ENCODE measurements at places on chromosomes 1 and 21.

- DNase-seq = no peak
These were observed 91.0 kb upstream of the TMEM51 start for GRCh38 chr1:15062479-15063099.

DNA sequence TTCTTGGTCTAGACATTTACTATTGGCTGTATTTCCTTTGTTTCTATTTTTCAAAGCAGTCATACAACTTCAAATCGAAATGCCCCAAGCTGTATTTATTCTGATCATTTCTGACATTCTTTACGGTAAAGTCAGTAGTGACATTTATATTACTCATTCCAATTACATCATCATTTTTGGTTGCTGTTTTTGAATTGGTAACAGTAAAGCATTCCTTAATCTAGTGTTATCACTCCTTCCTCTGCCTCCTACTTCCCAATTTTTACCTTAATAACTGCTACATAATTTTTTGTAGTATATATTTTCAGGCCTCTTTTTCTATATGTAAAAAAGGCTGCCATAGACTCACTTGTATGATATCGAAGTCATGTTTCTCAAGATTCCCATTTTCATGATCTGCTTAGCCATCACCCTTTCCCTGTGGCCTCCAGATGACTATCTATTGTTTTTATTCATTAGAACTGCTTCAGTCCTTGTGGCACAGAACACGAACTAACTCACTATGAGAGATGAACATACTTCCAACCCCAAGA, 167.2 kb downstream of the RUNX1 start:
- DNase-seq = no peak

DNA sequence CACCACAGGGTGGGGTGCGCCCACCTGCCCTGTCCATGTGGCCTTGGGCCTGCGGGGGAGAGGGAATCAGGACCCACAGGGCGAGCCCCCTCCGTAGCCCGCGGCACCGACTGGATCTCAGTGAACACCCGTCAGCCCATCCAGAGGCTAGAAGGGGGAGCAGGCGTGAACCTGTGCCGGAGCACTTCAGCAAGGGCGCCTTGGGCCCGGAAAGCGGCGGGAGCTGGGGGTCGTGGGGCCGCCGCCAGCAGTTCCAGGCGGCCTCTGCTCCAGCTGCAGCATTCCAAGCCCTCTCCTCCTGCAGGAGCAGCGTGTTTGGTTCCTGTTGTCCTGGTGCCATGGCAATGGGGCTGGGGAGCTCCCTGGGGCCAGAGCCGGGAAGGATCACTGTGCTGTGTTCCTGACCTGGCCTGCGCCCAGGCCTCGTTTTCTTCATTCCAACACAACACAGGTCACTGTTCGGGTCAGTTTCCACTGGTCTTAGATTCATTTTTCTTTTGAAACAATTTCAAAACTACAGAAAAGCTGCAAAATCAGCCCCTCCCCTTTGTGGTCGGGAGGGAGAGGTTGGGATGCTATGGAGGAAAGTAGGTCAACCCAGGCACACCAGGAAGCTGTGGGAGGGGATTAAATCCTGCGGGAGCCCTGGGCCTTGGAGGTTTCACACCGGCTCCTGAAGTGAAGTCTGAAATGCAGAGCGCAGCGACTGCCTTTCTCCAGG, 18.8 kb downstream of the SLX9 start:
- no peak for DNase-seq

DNA sequence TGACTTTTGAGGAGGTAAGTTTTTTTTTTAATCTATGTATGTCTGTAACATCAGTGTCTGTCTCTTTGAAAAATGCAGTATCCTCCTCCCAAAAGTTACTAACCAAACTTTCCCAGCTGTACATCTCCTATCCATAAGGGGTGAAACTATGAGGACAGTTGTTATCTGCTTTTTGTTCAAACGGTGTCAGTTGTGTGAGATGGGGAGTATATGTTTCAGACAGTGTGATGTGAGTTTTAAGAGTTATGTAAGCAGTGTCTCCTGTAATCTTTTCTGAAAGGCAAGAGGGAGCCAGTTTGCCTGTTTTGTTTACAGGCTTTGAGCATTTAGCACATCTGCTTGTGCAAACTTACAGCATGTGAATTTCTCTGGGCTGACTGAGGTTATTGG, 34.8 kb upstream of the CACYBP start:
- DNase-seq = peak; percentile 51

DNA sequence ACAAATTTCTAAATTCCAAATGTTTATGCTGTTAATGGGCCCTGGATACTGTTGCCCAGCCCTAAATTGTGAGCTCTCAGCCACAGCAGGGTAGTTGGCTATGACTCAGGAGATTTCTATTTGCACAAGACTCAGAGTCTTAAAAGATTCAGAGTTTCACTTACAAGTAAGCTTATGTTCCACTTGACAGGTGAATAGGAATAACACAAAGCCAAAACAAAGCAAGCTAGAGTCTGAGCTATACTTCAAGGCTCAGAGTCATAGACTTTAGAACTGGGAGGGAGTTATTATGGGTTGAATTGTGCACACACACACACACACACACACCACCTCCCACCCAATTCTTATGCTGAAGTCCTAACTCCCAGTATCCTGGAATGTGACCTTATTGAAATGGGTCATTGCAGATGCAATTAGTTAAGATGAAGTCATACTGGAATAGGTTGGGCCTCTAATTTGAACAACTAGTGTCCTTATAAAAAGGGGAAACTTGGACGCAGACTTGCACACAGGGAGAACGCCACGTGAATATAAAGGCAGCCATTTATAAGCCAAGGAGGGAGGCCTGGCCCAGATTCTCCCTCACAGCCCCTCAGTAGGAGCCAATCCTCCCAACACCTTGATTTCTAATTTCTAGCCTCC, 30.2 kb downstream of the PRDX6 start:
- no peak for DNase-seq

GRCh38 chr1:159088546-159089183, 12.1 kb upstream of the AIM2 start:
- DNase-seq = no peak

GRCh38 chr1:239483391-239483790, 97.0 kb downstream of the CHRM3 start:
- DNase-seq = no peak

GRCh38 chr1:151147132-151147503, 687 bp upstream of the SEMA6C start:
- DNase-seq = no peak

- DNase-seq = no peak
These were observed 21.3 kb downstream of the UROD start for GRCh38 chr1:45033356-45033755.

- DNase-seq = no peak
These were observed 95.6 kb upstream of the KCNK1 start for GRCh38 chr1:233518344-233518743.

DNA sequence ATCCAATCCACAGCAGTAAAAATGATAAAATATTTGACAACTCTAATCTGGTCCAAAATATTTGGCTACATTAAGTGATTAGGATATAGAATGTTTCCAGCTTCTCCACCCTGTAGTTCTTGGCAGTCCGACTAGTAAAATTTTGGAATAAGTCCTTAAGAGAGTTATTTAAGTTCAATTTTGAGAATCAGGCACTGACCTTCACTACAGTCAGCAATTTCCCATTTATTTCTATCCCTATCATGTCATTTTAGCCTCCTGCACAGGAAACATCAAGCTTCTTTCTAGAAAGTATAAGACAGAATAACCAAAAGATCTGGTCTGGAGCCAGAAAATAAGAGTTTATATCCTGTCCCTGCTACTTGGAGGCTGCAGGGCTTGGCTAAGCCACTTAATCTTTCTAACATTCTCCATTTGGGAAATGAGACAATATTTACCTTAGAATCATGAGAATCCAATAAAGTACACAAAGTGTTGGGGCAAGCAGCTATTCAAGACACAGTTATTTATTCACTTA, 162.2 kb downstream of the DPYD start:
- DNase-seq = no peak

- DNase-seq = no peak
These were observed 35.7 kb downstream of the RAB3B start for GRCh38 chr1:51954783-51955182.

GRCh38 chr1:32919811-32920733, 18.9 kb upstream of the TMEM54 start:
- no peak for DNase-seq

DNA sequence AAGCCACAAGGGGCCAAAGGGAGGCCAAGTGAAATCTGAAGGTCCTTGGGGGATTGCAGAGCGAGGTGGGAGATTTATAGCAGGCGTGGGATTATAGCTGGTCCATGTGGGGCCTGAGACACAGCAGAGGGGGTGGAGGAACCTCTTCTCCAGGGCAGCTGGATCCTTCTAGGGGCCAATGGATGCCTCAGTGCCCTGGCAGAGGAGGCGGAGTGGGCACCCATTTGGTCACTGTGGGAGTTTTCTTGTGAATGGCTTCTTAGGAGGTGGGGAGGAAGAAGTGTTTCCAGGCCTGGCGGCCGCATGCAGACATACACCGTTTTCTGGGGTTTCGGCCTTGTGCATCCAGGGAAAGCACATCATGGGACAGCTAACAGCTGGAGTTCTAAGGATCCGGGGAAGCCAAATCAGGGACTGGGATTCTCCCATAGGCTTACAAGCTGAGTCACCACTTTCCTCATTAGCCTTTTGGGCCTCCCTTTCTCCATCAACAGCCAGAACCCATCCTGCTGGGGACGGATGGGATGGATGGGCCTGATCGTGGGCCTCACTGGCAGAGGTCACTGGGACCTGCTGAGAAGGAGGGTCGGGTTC, 76.5 kb downstream of the RHOU start:
- no peak for DNase-seq

GRCh38 chr1:77989744-77990143, 10.9 kb upstream of the FUBP1 start:
- no peak for DNase-seq

DNA sequence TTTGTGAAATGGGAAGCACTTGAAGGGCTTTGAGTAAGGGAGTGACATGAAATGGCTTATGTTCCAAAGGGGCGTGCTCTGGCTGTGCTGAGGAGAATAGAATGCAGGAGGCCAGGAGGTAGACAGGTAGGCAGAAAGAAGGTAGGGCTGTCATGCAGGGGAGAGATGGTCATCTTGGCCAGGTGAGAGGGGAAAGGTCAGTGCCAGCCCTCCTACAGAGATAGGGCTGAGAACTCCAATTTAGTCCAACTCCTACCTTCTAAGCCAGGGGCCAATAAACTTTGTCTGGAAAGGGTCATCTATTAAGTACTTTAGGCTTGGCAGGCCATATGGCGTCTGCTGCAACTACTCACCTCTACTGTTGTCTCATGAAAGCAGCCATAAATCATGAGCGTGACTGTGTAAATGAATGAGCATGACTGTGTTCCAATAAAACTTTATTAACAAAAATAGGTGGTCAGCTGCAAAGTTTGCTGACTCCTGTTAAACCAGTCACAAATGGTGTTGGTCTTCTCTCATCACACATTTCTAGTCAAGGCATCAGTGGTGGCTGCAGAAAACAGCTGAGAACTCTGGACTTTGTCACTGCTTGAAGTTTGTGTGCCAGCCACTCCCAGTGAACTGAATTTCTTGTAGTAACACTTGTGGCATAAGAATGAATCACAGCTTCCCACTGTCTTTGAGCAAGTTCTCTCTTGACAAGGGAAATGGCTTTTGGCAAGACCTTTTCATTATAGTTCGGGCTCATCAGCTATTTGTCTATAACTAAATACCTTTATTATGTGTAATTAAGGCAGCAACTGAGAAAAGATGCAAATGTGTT, 32.0 kb upstream of the CD2 start:
- DNase-seq = no peak

GRCh38 chr1:30834253-30834652, 74.3 kb downstream of the SDC3 start:
- DNase-seq = no peak

DNA sequence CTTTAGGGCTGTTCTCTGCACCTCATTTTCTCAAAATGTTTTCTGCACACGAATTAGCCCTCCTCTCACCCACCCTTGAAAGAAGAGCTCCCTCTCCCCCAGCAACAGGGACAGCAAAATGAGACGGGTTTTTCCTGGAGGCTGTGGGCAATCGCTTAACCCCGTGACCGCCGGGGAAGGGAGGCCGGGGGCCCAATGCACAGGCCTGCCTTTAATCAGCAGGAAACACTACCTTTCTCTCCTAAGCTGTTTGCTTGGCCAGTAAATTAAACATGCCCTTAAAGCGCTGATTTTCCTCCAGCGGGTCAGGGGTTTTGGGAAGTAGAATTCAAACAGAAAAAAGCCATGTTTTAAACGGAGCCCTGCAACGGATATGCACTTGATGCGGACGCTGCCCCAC, 114.4 kb downstream of the PRDM16 start:
- no peak for DNase-seq

DNA sequence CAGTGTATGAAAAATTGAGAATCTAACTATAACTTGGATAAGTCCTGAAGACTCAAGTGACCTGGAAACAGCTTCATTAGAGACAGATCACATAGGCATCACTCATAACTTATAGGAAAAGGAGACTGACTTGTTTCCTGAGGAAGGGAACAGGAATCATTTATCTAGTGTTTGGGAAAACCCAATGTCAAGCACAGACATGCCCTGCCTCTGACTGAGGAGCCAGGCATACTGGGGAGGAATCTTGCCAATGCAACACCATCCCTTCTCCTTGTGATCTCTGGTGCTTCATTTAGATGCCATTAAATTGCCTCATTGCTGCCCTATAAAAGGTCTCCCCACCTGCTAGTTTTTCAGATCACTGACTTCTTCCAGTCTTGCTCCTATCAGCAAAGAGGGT, 10.3 kb downstream of the LCE4A start:
- DNase-seq = no peak

DNA sequence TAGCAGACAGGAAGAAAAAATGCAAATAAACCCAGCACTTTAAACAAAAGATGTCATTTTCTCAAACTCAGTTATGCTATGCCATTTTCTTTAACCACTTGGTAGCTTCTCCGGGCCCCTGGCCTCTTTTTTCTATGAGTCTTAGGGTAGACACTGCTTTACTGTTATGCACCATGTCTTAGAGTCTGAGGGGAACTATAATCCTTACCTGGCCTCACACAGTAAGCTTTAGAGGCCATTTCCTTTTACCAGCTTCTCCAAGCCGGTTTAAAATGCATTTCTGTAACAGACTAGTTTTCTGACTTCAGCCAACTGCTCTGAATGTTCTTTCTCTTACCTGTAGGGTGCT, 73.7 kb upstream of the EDEM3 start:
- DNase-seq = no peak

- no peak for DNase-seq
These were observed 22.9 kb downstream of the TCP10L start for GRCh38 chr21:32562426-32562825.

- DNase-seq = no peak
These were observed 271.4 kb downstream of the TBX15 start for GRCh38 chr1:118716775-118717174.

DNA sequence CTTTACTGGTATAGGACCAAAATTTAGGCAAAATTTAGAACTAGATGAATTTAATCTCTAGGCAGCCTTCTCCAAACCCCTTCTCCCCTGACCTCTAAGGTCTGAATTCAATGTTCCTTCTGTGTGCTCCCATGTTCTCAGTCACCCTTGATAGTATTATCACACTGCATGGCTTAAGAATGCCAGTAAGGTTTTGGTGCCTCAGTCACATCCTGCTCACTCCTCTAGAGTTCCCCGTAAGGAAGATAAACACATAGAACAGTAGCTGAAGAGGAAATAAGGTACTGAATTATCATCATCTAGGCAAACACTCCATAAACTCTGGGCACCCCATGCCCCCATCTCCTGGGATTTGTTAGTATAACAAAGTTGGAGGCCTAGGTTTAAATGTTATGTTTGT, 18.2 kb downstream of the PRRX1 start:
- DNase-seq = no peak

Data from central memory CD4-positive, alpha-beta T cell (primary cell).